ENCODE measurements at places on chromosomes 11 and 22. TPM values are rescaled to one million over a fixed set of nuclear protein-coding genes. Genes with fewer than 3 reads are reported as not detected.

Gene PANX2
- 1.4 TPM for total RNA-seq

Gene DNAJB7
- not detected for total RNA-seq

Gene PANX3
- total RNA-seq, result not detected

Gene CCDC188
- total RNA-seq, result 5.3 TPM

Gene TSPAN18
- not detected for total RNA-seq

DNA sequence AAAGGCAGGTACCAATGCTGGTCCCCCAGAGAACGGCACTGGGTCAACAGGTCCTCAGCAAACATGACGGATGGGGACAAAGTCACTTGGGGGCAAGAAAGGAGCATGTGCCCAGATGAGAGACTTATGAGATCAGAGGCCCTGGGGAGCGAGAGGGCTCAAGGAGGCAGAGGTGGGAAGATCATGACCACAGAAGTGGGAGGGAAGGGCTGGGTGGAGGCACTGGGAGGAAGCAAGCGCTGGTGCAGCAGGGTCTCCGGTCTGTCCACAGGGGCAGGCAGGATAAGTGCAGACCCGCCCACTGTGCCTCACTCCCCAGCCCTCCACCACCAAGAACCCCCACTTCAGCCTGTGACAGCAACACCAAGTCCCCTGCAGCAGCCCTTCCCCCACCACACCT, 10.9 kb downstream of the ELFN2 start:
- DNase-seq, result no peak

DNA sequence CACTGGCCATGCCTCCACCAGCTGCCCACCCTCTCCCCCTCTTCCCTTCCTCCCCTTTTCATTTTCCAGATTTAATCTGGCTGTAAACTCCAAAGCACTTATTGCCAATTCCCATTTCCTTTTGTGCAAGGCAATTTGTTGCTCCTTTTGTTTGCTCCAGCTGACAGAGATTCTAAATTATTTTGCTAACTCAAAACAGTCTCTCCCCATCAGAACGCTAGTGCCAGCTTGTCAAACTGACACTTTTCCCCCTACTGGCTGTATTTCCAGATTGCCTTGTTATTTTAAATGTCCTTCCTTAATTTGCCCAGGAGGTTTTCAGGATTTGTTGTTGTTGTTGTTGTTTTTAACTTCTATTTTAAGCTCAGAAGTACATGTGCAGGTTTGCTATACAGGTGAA, 57.0 kb upstream of the PAK1 start:
- DNase-seq, result no peak

Measured in HT1080 (cell line).